T-helper 17 cell (primary cell): ENCODE measurements at places on chromosomes 13 and 19. TPM values are rescaled to one million over a fixed set of nuclear protein-coding genes. Genes with fewer than 3 reads are reported as not detected.

DNA sequence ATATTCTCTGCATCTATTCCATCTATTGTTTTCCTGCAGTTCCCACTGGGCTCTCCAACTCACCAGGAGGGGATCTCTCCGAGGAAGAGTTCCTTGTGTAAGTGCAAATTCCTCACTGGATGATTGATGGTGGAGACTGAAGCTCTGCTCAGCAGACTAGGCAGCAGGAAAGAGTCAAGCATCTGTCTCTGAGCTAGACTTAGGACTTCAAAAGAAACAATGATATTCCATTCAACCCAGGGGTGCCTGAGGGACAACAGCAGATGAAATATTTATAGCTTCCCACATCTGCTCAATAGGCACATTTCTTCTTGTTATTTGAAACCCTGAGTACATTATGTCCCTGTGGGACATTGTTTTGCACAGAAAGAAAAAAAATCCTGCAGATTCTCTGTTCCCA, at the start of the genes OR7A5 and OR7C1:
TSS of gene OR7A5 (minus strand) at position 175 of the 400 bp plus-strand sequence. CDS start 6,944 bp downstream, outside the sequence.
TSS of gene OR7C1 (minus strand) at position 175 of the 400 bp plus-strand sequence. CDS start 35,049 bp downstream, outside the sequence.
- no peak for DNase-seq

DNA sequence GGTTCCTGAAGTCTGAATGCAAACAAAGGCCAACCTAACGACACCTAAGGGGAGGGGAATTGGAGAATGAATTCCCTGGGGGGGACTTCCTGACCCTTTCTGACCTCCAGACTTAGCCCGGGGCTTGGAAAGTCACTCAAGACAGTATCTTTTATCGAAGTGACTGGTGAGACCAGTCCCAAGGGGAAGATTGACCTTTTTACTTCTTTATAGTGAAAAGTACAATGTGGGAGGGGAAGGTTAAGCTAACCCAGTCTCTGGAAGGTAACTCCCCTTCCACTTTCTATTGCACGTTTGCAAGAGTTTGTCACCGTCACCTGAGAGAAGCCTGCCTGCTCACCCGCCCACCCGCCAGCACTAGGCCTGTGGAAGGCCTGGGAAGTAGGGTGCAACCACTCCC, 111.9 kb downstream of the EFNB2 start:
- no peak for DNase-seq

DNA sequence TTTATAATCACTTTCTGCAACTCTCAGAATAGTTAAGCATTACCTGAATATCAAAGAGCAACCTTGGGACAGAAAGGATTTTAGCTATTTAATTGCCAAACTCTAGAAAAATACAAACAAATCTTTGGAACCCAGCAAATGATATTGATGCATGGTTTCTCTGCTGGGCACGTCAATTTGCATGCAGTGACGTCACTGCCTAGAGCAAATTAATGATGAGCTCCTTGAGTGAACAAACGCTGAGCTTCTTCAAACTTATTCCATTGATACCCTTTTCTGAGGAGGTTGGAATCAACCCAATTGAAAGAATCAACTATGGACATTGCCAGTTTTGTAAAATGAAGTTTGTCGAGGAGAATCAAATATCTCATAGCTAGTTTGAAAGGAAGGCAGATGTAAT, 259.9 kb upstream of the SOX21 start:
- no peak for DNase-seq

DNA sequence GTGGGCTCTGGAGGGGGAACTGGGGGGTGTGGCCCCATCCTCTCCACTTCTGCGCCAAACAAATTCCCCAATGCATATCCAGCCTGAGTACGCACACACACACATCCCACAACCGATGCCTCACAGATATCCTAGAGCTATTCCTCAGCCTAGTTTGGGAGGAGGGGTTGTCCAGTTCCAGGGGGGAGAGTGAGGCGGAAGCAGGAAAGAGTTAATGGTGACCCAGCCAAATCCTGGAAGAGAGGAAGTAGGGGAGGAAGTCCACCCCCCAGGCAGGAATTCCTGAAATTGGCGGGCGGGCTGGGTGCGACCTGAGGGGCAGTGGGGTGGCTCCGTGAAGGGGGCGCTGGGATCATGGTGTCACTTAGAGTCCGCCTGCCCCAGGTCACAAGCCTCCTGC, 897 bp downstream of the GPR4 start:
- no peak for DNase-seq

The ATP4B gene
- total RNA-seq = not detected

DNA sequence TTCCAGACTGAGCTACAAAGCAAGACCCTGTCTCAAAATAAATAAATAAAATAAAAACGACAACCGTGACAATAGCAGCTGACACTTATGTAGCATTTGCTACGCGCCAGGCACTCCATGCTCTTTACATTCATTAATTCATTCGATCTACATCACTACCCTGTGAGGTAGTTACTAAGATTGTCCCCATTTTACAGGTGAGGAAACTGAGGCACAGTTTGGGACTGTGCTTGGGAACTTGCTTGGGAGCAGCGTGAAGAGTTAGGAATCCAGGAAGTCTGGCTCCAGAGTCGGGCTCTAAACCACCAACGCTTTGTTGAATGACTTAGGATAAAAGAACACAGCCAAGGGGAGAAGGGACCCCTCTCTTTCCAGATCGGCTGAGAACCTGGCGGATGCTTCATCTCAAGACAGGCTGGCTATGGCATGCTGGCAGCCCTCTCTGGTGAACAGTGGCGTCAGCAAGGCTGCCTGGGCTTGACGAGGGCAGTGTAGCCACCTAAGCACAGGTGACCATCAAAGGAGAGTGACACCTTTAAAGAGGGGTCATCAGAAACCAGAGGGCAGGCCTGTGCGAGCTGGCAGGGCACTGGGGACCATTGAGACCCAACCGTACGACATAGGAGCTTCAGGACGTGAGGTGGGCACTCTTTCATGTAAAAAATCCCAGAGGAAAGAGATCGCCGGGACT, 591 bp downstream of the DOHH start:
- no peak for DNase-seq

- DNase-seq = no peak
Observed at GRCh38 chr19:45130888-45131615, 29.7 kb downstream of the NKPD1 start.

GRCh38 chr13:113815151-113816058, 48.5 kb downstream of the GAS6 start:
- DNase-seq = no peak

The C3 gene
- not detected for total RNA-seq

- no peak for DNase-seq
Observed at GRCh38 chr13:98405107-98405571, 171.8 kb downstream of the STK24 start.

GRCh38 chr13:35499676-35500075, 23.2 kb upstream of the MAB21L1 start:
- no peak for DNase-seq

- no peak for DNase-seq
Observed at GRCh38 chr13:39049274-39049673, 11.0 kb downstream of the NHLRC3 start.

The ZNF554 gene
- 3.2 TPM for total RNA-seq

- DNase-seq = no peak
Observed at GRCh38 chr13:79998381-79998880, 342.5 kb downstream of the SPRY2 start.

DNA sequence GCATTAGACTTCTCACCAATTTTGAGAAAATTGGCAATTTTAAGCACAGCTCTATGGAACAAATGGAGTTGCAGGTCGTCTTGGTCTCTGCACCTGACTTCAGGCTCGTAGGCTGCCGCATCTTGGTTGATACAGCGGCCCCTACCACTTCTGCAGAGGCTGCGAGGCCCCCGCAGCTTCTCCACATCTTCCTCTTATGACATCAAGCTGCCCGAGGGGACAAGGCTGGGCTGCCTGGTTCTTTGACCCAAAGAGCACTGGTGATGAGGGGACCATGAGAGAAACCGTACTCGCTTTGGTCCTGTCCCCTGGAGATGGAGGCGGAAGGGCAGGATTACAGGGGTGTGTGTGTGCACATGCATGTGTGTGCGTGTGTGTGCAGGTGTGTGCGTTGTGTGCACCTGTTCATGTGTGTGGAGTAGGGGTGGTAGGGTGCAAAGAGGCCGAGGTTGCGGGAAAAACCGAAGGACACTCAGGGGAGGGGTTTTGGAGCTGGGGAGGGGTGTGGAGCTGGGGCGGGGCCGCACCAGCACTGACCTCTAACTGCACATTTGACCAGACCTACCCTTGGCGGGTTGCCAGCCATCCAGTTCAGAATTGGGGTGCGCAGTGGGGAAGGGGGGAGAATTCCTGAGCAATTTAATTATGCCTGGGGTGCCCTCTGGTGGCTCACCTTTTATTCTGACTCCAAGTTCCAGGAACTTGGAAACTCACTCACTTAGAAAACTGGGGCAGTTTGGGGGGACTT, 65.1 kb upstream of the ARHGEF7 start:
- no peak for DNase-seq

DNA sequence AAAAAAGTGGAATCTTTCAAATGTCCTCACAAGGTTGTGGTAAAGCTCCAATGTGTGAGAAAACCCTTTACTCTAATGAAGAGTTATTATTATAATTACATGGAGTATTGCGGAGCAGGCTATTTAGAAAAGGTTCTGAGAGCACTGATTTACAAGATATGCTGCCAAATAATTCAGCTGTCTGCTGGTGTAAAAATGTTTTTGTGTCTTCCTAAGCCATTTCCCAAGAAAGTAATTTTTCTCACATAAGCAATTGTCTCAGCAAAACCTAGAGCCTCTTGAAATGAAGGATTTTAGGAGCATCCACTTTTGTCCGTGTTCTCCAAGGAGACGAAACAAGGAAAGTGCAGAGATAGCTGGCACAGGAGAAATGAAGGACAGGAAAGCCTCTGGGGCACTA, 229.6 kb upstream of the STARD13 start:
- no peak for DNase-seq
